Suppressor macrophage (primary cell): ENCODE measurements at places on chromosomes 2 and 18.

DNA sequence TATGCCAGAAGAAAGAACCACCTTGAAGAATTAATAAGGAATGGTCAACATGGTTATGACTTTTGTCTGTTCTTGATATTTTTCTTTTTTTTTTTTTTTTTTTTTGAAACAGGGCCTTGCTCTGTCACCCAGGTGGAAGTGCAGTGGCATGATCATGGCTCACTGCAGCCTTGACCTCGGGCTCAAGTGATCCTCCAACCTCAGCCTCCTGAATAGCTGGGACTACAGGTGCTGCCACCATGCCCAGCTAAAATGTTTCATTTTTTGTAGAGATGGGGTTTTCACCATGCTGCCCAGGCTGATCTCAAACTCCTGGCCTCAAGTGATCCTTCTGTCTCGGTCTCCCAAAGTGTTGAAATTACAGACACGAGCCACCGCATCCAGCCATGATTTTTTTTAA lies 53.4 kb upstream of the ACSL3 start:
- no peak for DNase-seq

DNA sequence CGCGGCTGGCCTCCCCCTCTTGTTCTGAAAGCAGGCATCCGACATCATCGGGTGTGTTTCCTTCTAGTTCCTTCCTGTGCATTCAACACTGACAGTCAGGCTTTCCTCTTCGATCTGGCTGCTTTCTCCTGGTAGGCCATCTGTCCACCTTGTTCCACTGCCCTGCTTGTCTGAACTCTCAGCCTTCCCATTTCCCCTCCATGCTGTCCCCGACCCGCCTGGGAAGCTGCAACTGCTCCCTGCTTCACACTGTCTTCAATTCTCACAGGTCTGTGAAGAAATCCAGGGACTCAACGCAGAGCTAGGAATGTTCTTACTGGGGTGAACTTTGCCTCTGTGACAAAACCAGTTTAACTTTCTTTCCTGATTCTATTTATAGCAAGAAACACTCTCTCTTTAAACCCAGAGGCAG lies 43.0 kb downstream of the KIF3C start:
- no peak for DNase-seq

GRCh38 chr2:1974397-1974796 lies 230.1 kb upstream of the PXDN start:
- no peak for DNase-seq

- DNase-seq: no peak
Measured at GRCh38 chr2:149098701-149099100, 60.2 kb downstream of the LYPD6B start.

DNA sequence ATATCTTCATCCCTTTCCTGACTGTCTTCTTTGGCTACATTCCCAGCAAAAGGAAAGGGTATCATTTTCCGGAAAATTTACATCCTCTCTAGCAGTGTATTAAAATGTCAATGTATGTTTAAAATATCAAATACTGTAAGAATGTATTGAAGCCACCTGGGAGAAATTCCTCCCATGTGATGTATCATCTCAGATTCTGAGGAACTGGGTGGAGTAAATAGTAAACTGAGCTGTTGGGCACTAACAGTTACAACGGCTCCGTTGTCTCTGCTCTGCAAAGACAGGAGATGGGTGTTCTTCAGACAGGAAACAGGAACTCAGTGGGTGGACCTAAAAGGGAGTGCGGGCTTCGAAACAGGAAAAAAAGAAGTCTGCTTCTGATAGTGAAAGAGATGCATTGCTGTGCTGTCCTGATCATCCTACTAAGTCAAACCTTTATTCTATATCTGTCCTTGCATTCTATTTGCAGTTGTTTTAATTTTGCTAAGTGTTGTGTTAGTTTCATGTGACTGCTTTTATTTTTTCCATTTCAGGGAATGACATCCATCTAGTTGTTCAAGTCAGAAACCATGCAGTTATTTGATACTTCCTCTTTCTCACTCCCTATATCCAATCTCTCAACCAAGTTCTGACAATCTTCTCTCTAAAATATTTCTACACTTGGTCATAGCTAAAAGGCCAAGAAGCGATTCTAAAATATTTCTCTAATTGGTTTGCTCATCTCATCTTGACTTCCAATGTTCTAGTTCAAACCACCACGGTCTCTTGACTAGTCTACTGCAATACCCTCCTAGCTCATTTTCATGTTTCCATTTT lies 19.4 kb downstream of the DOK1 start:
- DNase-seq: peak; percentile 84

- DNase-seq: no peak
Measured at GRCh38 chr2:54954705-54955357, 95.4 kb downstream of the RTN4 start.

DNA sequence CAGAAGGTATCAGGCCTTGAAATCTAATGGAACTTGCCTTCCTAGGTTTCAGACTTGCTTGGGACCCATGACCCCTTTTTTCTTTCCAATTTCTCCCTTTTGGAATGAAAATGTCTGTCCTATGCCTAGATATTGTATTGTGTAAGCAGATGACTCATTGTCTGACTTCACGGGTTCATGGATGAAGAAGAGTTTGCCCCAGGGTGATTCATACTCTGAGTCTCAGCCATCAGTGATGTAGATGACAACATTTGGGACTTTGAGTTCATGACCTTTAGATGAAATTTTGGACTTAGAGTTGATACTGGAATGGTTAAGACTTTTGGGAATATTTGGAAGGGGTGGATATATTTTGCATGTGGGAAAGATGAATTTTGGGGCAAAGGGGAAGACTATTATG lies 11.2 kb upstream of the SCYGR5 start:
- peak; percentile 52 for DNase-seq

DNA sequence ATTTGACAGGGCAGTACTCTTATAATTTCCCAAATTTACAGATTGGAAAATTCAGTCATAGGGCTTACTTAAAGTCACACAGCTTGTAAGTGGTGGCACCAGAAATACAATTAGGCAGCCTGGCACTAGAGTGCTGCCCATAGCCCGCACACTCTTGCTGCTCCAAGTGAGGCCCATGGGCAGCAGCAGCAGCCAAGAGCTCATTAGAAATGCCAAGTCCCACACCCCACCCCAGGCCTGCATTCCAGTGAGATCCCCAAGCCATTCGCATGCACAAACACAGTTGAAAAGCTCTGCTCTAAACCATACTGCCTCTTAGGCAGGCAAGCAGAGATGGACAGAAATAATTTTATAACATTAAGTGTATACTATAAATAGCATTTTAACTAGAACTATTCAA lies 379.3 kb upstream of the PKDCC start:
- DNase-seq: no peak

DNA sequence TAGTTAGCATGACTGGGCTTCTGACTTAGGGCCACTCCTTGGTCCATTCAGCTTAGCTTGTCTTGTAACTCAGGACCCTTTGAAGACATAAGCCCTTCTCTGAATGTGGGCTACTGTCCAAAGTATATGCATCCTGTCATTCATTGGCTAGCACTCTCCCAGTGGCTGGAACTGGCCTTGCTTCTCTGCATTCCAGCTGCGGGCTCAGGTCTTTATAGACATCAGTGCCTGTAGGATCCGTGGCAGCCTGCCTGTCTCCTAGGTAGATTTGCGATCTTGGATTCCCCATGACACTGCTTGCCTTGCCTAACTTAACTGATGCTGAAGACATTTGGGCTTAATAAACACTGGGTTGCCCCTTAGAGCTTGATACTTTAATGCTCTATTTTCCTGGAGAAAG lies 170.1 kb downstream of the DCC start:
- no peak for DNase-seq

- DNase-seq: no peak
Measured at GRCh38 chr2:241931976-241932898, 62.7 kb downstream of the RTP5 start.

DNA sequence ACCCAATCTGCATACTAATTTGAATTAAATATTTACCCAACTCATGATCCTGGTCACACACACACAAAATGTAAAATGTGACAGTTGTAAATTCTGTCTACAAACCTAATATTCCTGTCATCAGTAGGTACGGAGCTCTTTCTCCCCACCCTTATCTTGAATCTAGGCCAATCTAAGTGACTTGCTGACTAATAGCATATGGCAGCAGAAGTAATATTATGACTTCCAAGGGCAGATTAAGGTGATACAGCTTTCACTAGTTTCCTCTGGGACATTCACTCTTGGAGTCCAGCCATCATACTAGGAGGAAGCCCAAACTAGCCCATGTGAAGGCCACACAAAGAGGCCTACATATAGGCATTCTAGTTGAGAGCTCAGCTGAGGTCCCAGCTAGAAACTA lies 89.4 kb downstream of the TMEM131 start:
- no peak for DNase-seq

DNA sequence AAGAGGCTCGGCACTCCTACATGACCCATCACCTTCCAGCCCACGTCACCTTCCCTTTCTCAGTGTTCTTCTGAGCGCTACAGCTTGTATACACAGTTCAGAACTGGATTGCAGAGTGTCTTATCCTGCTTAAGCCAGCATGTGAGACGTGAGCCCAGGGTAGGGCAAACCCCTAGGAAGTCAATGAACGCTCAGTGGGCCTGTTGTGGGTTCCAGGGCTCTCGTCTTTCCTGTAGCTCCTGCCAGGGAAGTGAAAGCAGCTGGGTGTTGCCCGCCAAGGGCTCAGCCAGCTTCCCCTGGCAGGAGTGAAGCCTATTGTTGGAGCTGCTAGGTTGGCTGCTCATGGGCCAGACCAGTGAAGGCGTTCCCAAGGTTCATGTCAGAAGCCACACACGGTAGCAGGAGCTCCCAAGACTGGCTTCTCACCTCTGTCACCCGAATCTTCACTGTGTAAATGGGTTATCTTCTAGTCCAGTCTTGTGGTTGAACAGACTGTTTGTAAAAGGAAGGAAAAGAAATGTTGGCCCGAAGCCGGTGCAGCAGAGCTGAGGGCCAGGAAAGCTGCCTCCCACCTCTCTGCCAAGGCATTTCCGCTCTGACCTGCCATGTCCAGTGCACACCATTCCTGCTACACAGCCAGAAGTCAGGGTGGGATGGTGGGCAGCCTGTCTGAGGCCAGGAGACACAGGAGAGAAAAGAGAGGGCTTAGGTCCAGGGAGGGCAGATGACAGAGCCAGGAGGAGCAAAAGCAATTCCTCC lies 69.6 kb upstream of the RMDN2 start:
- DNase-seq: peak; percentile 65

DNA sequence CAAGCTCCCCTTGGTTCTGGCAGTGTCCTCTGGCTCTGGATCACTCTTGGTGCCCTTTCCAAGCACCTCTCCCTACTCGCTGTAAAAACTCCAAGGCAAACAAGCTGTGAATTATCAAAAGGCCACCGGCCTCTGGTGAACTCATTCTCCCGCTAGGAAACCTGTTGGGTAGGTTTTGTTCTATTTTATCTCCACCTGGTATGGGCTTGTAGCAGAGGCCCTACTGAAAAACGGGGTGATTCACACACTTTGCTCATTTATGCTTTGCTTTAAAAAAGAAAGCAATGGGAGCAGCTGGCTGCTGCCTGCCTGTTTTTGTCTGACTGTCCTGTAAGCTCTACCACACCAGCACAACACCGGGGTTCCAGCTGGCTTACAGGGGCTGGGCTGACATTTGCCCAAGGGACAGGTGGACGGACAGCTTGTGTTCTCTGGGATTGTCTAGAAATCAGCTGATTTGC lies 56.8 kb downstream of the SH3BP4 start:
- no peak for DNase-seq

- peak; percentile 67 for DNase-seq
Measured at GRCh38 chr18:48777026-48777743, 173.6 kb downstream of the SMAD7 start.

DNA sequence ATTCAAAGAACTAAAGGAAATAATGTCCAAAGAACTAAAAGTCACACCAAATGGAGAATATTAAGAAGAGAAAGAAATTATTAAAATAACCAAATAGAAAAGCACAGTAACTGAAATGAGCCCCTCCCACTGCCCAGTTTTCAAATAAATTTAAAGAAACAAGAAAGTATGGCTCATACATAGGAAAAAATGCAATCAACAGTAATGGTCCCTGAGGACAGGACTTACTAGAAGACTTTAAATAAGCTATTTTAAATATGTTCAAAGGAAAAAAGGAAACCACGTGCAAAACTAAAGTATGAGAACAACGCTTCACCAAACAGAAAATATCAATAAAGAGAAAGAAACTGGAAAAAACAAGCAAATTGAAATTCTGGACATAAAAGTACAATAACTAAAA lies 58.9 kb downstream of the TMEM131 start:
- DNase-seq: no peak
